ENCODE measurements at places on chromosomes 12 and 14.

- no peak for DNase-seq
Measured at GRCh38 chr12:123105211-123105826, 45.6 kb downstream of the PITPNM2 start.

DNA sequence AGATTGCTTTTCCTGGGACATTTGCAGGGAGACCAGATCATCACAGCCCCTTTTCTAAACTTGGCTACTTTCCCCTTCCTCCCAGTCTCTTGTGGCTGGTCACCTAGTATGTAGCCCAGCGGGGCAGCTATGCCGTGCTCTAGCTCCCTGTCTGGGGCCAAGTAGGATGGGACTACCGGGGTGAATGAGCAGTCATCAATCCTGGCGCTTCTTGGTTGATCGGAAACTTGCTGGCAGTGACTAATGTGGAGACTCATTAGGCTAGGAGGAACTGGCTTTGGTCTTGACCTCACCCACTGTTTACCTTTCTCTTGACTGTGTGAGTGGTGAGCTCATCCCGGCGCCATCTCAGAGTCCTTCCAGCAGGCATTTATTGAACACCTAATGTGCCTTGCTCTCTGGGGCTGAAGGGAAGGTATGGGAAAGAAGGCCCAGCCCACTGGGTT, 15.9 kb downstream of the PLEKHG3 start:
- DNase-seq = peak; percentile 31

- DNase-seq = peak; percentile 67
Measured at GRCh38 chr12:7557227-7557626, 53.6 kb upstream of the CD163 start.

DNA sequence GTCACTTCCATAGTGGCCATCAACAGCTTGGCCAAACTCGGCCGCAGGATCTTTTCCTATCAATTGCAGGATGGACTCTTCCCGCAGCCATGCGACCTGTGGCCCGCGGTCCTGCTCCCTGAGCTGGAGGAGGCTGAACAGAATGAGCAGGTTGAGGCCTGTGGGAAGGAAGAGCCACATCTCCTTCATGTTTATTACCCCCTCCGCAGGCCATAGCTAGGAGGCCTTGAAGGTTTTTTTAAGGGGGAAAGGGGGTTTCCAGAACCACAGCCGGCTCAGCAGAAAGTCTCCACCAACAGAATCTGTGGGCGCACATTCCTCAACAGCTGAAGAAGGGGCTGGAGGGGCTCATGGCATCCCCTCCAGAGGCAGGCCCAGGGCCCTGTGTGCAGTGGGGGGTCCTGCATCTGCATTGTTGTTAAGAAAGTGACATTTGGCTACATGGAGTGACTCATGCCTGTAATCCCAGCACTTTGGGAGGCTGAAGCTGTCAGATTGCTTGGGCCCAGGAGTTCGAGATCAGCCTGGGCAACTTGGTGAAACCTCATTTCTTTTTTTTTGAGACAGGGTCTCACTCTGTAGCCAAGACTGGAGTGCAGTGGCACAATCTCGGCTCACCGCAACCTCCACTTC, 25.2 kb upstream of the PPP1R13B start:
- no peak for DNase-seq

GRCh38 chr14:57405562-57405961, 15.2 kb downstream of the NAA30 start:
- no peak for DNase-seq

GRCh38 chr14:53842938-53843337, 113.7 kb downstream of the BMP4 start:
- no peak for DNase-seq

GRCh38 chr14:54805070-54805444, 97.6 kb downstream of the GCH1 start:
- DNase-seq = no peak

DNA sequence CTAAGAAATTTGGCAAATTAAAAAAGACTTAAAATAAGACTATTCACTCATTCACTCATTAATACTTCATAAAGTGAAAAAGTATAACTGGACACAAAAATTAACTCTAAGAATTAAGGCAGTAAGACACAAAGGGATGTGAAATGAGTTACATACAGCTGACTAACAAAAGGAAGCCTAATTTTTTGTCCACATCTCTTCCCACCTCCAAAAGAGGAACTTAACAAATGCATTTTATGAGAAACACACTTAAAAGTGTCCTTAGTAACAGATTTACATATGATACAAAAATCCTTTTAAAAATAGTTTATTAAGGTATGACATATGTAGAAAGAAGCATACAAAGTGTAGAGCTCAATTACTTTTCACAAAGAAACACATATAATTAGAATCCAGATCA, 88.9 kb downstream of the NUMB start:
- DNase-seq = peak; percentile 56

DNA sequence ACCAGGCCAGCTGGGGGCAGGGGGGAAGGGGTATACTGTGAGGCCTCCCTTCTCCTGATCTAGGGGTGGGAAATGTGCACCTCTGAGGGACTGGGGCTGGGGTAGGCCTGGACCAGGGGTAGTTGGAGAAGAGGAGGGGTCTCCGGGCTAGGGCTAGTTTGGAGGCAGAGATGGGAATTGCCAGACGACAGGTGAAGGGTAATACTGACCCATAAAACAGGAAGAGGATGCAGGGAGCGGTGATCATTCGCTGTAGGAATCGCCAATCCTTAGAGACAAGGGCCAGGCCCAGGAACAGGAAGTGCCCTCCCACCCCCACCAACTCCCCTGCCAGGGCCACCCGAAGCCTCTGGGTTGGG, 4.4 kb downstream of the SLC22A17 start:
- no peak for DNase-seq

DNA sequence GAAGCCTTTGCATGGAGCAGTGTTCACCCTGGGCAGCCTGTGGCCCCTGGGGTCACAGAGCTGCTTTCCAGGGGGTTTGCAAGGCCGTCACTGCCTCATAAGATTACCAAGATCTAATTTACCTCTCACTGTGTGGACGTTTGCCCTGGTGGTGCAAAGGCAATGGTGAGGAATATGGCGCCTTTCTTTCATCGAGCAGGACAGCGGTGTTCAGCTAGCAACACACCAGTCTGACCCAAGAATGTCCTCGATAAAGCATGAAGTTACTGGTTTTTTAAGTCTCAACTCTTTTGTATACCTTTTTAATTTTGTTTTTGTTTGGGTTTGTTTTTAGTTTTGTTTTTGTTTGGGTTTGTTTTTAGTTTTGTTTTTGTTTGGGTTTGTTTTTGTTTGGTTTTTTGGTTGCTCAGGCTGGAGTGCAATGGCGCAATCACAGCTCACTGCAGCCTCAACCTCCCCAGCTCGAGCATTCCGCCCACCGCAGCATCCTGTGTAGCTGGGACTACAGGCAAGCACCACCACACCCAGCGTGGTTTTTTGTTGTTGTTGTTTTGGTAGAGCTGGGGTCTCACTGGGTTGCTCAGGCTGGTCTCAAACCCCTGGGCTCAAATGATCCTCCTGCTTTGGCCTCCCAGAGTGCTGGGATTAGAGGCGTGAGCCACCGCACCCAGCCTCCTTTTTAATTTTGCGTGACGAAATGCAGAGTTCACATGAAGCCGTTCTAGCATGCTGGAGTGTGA, 57.9 kb downstream of the PPP2R5C start:
- no peak for DNase-seq

- peak; percentile 58 for DNase-seq
Measured at GRCh38 chr14:72024043-72024407, 91.8 kb downstream of the RGS6 start.

- no peak for DNase-seq
Measured at GRCh38 chr14:38502239-38502638, 246.3 kb upstream of the CLEC14A start.

DNA sequence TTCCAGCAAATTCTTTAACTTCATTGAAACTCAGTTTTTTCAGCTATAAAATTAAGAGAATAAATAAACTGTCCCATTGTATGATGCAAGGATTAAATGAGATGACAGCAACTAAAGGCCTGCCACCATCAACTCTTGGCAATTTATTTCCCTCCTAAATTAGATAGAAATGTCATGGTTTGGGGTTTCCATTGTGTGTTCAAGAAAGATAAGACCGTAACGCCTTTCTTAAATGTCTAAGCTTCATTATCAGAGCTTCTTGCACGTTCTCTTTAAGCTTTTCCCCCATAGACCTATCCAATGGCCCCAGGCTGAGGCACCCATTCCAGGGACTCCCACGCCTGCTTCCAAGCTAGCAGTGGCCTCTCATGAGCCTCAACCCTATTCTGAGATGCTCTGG, 281.9 kb downstream of the CACNA1C start:
- no peak for DNase-seq

GRCh38 chr14:53027041-53027440, 76.2 kb upstream of the FERMT2 start:
- no peak for DNase-seq

- no peak for DNase-seq
Measured at GRCh38 chr12:29838768-29839167, 55.0 kb upstream of the TMTC1 start.

DNA sequence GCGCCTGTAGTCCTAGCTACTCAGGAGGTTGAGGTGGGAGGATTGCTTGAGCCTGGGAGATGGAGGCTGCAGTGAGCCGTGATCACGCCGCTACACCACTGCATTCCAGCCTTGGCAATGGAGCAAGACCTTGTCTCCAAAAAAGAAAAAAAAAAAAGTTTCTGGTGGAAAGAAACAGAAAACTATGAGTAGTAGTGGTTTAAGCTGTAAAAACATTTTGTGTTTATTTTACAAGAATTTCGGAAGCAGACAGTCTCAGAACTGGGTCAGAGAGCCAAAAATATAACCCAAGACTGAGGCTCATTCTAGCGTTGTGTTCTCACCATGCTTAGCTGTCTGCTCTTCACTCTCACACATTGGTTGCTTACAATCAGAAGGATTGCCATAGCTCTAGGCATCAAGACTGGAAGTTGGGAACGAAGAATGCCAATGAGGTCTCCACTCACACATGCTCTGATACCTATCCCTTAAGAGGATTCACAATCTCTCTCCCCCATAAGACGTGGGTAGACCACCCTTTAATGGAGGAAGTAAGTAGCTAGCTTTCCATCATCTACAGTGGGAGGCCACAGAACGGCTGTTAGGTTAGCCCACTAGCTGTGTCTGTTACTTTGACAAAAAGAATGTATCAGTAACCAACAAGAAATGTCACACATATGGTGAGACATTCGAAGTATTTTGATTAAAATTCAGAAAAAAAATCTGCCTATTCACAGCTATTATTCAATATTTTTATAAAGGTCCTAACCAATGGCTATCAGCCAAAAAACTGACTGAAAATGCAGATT, 117.6 kb upstream of the RASSF8 start:
- no peak for DNase-seq

GRCh38 chr14:51600658-51601057, 51.1 kb upstream of the FRMD6 start:
- DNase-seq = no peak

DNA sequence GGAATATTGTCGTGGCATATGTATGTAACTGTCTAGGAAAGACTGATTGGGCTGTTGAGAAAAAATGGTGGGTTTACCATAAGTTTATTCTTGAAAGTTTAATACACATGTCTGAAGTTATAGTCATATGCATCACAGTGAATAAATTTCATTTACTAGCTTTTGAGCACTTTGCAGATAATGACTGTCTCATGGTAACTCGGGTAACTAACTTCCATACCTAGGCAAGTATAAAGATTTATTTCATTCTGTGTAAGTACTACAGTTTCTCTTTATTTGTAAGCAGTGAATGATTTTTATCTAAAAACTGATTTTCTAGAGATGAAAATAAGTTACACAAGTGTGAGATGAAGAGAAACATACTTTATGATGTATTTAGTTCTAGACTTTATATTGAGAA, 3.0 kb downstream of the USP15 start:
- no peak for DNase-seq

- DNase-seq = no peak
Measured at GRCh38 chr14:76320975-76321374, 55.0 kb upstream of the ESRRB start.

GRCh38 chr12:52181746-52182145, 10.1 kb downstream of the KRT80 start:
- DNase-seq = no peak

DNA sequence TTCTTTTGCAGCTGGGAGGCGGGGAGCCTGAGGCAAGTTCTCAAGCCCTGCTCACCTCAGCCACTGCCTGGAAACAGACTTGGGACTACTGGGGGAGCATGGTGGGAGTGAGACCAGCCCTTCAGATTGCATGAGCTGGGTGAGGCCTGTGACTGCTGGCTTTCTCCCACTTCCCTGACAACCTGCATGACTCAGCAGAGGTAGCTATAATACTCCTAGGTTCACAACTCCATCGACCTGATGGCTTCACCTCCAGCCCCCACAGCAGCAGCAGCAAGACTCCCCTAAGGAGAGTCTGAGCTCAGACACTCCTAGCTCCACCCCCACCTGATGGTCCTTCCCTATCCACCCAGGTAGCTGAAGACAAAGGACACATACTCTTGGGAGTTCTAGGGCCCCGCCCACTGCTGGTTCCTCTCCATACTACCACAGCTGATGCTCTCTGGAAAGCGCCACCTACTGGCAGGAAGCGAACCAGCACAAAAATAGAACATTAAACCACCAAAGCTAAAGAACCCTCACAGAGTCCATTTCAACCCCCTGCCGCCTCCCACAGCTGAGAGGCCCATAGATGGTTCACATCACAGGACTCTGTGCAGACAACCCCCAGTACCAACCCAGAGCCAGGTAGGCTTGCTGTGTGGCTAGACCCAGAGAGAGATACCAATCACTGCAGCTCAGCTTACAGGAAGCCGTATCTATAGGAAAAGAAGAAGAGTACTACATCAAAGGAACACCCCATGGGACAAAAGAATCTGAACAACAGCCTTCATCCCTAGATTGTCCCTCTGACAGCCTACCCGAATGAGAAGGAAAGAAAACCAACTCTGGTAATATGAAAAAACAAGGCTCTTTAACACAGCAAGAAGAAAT, 68.7 kb downstream of the RPAP3 start:
- peak; percentile 39 for DNase-seq

DNA sequence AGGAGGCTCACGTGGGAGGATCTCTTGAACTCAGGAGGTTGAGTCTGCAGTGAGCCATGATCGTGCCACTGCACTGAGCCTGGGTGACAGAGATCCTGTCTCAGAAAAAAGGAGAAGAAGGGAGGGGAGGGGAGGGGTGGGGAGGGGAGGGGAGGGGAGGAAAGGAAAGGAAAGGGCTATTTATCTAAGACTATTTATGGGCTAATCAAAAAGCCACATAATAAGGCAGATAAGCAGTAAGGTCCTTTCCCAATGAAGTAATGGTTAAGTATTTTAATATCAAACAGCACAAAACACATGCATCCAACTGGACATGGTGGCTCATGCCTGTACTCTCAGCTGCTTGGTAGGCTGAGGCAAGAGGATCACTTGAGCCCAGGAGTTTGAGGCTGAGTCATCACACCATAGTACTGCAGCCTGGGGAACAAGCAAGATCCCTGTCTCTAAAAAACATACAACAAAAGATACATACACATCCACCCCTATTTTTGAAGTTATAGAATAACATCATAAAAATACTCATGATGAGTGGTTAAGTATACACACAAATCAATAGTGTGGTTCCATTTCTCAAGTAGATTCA, 9.7 kb downstream of the PAWR start:
- no peak for DNase-seq
